Islet precursor cell (in vitro differentiated cells): ENCODE measurements at places on chromosomes 3 and 15.

GRCh38 chr3:173838644-173839043 lies 441.1 kb downstream of the NLGN1 start:
- DNase-seq = no peak

DNA sequence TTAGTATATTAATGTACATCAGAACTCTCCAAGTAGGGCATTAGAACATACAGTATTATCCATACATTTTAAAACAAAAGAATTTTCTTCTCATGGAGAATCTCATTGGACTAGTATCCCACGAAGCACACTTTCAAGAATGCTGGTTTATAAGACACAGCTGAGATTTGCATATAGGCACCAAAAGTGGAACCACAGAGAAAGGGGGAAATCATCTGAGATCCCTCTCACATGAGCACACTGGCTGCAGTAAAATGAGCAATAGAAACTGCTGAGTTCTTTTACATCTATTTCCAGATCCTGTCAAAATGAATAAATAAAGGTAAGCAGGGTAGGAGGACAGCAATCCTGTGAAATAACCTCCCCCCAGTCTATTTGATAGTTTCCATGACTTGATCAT lies 665.3 kb downstream of the FHIT start:
- no peak for DNase-seq

DNA sequence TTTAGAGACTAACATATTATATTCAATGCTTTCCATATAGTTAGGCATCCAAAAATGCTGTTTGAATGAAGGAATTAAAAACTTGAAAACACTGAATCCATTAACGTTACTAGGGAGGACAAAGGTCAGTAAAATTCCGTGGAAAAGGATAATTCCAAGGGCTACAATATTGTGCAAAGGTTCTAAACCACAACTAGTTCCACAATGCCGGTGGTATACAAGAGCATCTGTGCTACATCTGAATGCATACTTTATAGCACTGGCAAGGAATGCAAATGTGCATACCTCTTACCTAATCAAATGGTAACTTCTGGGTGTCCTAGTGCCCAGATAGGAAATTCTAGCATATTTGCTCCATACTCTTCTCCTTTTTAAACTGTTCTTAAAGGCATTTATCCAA lies 2.2 kb downstream of the ICE2 start:
- no peak for DNase-seq

- DNase-seq = no peak
These were observed 42.2 kb downstream of the ILDR1 start for GRCh38 chr3:121979734-121980449.

- peak; percentile 76 for DNase-seq
These were observed 376.9 kb upstream of the RASGRP1 start for GRCh38 chr15:38941399-38941953.

DNA sequence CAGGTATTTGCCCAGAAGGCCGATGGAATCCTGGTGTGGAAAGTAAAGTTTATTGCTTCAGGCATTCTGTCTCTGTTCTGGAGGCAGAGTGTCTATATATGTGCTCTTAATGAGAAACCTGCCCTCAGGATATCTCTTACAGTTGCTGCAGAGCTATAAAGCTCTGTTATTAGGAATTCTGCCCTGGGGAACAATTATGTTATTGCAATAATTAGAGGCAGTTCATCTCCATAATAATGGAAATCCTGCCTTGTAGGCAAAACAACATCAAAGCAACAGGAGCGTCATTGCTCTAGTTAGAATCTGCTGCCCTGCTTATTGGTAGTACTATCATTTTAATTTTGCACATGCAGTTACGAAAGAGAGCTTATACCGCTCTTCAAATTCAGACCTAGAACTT lies 175.6 kb downstream of the IL5RA start:
- DNase-seq = peak; percentile 63

GRCh38 chr3:76369170-76369569 lies 583.8 kb upstream of the ZNF717 start:
- no peak for DNase-seq

GRCh38 chr3:58667704-58668103 lies 1.1 kb upstream of the FAM3D start:
- DNase-seq = peak; percentile 23

- DNase-seq = no peak
These were observed 39.0 kb downstream of the ADAMTSL3 start for GRCh38 chr15:83692746-83693581.

DNA sequence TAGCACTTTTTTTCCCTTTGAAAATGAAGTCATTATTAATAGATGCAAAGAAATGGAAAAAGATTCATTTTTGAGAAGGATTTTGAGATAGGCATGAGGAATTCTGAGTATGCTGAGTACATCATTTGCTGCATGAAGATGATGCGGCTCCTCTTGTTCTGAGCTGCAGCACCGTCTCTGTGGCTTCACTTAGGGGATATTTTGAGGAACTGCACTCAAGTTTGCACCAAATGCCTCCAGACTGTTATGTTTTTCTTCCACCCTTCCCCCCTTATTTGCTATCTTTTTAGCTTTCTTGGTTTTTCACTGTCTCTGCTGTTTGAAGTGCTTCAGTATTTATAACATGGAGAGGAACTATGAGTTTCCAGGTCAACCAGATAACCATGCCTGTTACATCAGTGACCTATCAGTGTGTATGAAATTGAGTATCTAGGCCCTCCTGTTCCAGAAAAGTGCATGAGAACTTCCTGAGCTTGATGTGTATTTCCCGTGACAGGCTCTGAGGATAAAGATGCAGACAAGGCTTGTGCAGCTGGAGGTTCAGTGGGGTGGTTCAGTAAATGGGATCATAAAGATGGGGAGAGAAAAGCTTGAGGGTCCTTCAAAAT lies 128.7 kb downstream of the PDCD6IP start:
- no peak for DNase-seq

- peak; percentile 82 for DNase-seq
These were observed 60.5 kb downstream of the SH3BP5 start for GRCh38 chr3:15271785-15272381.

DNA sequence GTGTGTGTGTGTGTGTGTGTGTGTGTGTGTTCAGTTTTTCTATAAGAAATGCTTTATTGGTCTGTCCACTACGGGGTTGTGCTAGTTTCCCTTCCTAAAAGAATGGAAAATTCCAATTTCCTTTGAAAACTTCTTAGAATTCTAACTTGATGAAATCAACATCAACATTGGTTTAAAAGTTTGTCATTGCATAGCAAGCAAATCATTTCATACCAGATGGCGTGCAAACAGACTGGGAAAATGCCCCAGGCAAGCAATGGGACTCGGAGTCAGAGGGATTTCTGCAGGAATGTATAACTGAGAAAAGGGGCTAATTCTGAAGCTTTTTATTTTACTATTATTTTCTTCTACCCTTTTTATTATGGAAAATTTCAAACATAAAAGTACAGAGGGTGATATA lies 13.1 kb upstream of the DYNC1LI1 start:
- DNase-seq = no peak

DNA sequence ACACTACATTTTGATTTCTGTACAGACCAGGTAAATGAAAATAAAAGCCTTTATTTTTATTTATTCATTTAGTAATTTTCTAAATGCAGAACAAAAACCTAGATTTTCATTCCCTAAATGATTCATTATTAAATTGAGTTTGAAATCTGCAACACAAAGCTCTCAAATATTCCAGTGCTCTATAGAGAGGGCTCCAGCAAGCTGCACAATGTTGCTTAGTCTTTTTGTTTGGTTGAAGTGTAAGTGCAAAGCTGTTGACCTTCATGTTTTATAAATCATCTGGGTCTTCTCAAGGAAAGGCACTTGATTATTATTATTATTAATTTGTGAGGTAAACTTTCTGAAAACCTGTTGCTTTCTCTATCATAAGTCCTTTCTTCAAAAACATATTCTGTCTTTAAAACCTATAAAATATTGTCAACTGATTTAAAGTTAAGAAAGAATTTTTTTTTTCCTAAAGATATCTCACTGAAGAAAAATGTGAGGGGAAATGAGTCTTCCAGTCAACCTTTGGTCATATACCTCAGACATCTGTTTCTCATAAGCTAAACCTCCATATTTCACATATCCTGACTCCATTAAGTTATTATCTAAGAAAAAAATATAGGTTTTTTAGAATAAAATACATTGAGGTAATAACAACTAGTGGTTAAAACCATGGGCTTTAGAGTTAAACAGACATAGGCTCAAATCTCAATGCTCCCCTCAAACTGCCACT lies 100.7 kb downstream of the ZIC4 start:
- DNase-seq = no peak
